NCI-H187 (cell line): ENCODE measurements at places on chromosomes 7 and 10.

DNA sequence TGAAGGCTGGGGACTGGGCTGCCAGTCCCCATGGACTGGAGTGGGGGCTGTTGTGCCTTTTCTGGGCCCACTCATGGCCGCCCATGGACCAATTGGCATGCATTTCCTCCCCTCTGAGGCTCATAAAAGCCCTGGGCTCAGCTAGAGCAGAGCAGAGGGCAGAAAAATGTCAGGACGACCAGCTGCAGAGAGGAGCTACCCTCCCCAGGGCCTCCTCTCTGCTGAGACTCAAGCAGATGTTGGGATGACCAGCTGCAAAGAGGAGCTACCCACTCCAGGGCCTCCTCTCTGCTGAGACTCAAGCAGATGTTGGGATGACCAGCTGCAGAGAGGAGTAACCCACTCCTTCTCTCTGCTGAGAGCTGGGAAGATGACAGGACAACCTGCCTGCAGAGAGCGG is 20.3 kb upstream of the NUB1 start:
- no peak for DNase-seq

GRCh38 chr10:21926358-21926925 is 77.1 kb downstream of the DNAJC1 start:
- DNase-seq = no peak

DNA sequence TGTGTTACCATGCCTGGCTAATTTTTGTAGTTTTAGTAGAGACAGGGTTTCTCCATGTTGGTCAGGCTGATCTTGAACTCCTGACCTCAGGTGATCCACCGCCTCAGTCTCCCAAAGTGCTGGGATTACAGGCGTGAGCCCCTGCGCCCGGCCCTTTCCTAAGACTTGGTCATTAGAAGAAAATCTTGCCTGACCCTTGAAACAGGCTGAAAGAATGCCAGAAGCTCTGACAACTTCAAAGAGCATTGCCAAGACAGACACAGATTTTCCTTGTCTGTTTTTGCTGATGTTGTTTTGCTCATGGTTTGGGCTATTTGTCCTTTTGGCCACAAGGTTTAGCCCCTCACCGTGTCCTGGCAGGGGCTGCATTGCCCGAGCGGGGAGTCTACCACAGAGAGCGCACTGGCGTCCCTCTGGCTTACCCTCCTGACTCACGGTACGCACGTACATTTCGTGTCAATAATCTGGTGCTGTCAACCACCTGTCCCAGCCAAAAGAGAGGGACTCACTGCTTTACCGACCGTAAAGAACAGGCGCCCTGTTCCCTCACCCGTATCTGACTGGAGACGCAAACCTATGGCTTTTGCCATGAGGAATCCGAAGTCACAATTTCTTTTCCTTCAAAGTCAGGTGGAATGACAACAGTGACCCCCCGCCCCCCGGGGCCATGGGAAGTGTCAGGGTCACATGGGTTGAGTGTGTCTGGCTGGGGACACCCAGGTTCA is 10.1 kb upstream of the INPP5A start:
- DNase-seq = no peak

GRCh38 chr10:107913317-107914294 is 749.1 kb upstream of the SORCS1 start:
- DNase-seq = no peak

DNA sequence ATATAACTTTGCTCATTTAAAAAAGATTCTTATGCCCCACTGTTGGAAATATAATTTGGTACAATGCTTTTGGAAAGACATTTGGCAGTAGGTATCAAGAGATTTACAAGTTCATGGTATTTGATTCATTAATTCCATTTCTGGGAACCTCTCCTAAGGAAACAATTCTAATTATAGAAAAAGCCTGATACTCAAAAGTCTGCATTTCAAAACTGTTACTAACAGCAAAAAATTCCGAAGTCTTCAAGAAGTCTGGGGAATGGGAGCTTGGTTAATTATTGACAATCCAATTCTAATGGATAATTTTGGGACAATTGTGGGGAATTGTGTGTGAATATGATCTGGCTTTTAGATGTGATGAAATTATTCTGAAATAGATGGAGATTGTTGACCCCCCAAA is 59.6 kb downstream of the HDAC9 start:
- DNase-seq = no peak

- DNase-seq = no peak
Observed at GRCh38 chr10:117763528-117763927, 221.0 kb downstream of the EMX2 start.

DNA sequence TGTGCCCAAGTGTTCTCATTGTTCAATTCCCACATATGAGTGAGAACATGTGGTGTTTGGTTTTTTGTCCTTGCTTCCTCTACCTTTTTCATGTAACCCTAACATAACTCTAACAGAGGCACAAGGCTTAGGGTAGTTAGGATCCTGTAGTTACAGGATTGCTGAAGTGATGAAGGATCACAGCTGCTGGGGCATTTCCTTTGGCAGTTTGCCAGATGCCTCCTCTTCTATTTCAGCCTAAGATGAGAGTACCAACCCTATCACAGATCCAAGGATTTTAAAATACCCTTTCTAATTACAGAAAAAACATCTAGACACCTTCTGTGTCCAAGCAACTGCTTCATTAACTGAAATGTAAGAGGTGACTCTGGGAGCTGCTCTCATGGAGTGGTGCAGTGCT is 141.7 kb upstream of the COL1A2 start:
- DNase-seq = no peak

GRCh38 chr10:129586898-129587443 is 119.9 kb downstream of the MGMT start:
- no peak for DNase-seq

DNA sequence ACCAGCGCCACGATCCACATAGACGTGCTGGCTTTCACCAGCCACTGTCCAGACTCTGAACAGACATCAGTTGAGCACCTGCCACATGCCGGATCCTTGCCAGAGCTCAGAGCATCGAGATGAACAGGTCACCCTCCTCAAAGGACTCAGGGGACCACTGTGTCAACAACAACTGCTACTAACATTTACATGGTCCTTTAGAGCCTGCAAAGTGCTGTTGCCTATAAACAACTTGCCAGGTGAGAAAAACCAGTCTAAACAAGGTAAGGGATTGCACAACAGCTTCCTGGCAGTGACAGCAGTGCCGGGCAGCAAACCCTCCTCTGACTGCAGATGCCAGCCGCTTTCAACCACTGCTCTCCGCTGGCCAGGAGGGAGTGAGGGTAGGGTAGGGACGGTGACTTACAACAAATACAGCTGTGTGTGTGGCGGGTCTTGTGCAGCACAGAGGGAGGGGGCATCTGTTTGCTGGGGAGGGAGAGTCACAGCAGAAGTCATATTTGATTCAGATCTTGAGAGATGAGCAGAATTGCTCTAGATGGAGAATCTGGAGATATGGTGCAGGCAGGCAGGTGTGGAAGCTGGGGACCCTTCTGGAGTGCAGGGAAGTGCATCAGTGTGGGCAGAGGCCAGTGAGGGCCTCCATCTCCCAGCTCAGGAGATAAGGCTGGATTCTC is 32.8 kb upstream of the RHEB start:
- DNase-seq = peak; percentile 78

DNA sequence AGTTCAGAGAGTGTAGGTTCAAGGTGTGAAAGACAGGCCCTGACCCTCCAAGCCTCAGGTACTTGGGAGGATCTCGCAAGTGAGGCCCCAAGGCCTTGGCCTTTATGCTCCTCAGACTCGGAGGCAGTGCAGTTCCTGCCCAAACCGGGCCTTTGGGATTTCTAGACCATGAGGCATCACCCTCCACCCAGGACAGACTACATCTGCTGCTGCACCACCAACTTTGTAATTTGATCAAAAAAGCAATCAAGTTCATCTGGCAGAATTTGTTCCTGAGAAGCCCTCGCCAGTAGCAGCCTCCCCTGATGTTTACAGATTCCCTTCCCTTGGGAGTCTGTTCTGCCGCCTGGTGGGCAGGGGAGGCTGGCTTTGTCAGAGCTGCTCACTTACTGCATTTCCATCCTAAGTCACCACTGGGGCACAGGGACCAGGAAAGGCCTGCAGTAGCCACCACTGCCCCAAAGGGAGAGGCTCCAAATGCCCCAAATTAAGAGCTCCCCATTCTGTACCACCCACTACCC is 2.1 kb downstream of the CAMK2G start:
- no peak for DNase-seq

GRCh38 chr7:152462995-152463708 is 27.3 kb upstream of the KMT2C start:
- peak; percentile 65 for DNase-seq

DNA sequence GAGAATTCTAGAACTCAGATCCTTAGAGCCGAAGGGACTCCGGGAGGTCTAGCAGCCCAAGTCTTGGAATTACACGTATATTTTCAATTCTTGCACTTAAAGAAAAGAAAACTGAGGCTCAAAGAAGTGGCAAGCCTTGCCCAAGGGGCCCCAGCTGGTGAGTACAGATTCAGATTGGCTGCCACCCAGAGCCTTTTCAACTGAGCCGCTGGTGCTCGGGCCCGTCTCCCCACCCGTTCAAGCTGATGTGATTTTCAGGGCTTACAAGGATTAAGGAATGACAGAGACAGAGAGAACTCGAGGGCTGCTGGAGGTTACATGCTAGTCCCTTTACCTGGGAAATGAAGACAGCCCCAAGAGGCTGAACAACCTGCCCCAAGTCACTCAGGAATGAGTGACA is 117.8 kb downstream of the ABLIM1 start:
- DNase-seq = no peak
